Stimulated activated CD4-positive, alpha-beta T cell treated with anti-CD3 and anti-CD28 coated beads, TNF-alpha, amount 100 ng/mL, for 1 hour (primary cell): ENCODE measurements at places on chromosomes 11 and 22.

- no peak for DNase-seq
These were observed 232.7 kb downstream of the TENM4 start for GRCh38 chr11:79208126-79208525.

- no peak for DNase-seq
These were observed 3.6 kb upstream of the RRAS2 start for GRCh38 chr11:14362611-14363010.

DNA sequence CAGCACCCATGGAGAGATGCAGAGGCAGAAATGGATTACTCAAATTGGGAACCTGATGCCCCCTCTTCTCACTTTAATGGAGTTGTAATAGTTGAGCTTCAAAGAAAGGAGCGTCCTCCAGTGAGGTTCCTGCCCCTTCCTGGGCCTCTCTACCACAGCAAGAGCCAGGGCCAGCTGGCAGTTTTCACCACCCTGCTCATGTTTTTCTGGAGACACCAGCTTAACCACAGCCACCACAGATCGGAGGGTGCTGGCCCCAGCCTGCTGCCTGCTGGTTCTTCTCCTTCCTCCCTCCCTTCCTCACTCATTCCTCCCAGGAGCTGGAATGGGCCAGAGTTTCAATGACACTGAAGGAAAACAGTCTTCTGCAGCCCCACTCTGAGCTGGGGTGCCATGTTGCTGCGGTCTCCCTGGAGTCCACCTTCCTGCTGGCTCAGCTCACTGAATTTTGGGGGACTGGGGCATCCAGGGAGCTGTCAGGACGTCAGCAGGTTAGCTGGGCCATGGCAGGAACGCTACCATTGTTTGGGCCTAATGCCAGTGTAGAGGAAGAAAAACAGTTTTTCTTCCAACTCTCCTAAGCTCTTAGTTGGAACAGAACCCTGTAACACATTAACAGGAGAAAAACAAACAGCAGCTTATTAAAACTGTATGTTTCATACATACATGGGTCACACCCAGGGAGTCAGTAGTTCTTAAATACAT lies 57.7 kb downstream of the TRAF6 start:
- DNase-seq: no peak

- no peak for DNase-seq
These were observed 22.2 kb upstream of the TP53I11 start for GRCh38 chr11:44972746-44973435.

GRCh38 chr11:80451105-80451504 lies 1010.3 kb upstream of the TENM4 start:
- no peak for DNase-seq

- no peak for DNase-seq
These were observed 187.0 kb downstream of the DSCAML1 start for GRCh38 chr11:117610045-117610444.

DNA sequence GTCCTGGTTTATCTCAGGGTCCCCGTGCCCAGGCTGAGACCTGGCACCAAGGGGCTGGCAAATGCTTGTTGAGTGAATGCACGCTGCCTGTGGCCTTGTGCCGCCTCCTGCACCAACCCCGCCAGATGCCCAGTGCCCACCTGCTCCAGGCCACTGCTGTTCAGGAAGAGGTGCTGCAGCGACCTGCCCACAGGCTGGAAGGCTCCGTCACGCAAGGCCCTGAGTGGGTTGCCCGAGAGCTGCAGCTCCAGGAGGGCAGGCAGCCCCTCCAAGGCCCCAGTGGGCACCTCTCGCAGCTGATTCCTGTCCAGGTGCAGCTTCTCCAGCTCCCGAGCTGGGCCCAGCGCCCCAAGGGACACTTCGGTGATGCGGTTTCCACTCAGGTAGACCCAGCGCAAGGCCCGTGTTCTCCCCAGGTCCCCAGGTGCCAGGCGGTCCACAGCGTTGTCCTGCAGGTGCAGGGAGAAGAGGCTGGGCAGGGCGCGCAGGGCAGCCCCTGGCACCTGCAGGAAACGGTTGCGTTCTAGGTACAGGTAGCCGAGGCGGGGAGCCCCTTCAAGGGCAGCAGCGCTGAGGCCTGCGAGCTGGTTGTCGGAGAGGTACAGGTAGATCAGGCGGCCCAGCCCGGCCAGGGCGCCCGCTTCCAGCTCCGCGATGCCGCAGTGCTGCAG lies 3.6 kb downstream of the CHADL start:
- no peak for DNase-seq

DNA sequence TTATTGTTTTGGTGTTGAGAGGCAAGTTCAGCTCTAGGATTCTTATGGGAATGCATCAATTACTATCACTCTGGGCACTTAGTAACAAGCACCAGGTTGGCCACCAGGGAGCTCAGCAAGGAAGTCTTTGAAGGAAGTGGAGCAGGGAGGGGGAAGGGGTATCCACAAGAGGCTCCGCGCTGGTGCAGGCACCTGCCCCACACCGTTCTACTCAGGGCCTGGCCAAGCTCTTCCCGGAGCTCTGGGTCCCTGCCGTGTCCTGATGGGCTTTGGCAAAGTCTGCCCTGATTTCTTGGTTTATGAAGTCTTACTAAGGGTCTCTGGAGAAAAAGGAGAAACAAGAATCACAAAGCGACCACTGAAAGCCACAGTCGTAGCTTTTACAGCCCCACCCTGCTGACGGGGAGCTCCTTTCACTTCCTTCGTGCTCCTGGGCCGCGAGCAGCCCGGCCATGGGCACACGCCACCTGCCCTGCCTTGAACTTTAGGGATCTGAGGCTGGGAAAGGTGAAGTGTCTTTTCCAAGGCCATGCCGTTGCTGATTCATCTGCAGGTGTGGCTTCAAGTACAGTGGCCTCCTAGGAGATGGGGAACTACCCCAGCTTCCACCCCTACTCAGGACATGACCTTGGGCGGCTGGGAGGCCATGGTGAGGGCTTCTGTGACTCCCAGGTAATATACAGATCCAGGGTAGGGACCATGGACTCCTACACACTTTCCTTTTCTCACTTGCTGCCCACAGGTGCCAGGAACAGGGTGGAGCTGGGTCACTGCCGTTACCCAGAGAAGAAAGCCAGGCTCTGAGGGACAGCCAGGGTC lies 15.9 kb upstream of the LRRC32 start:
- DNase-seq: no peak

GRCh38 chr22:34608106-34608505 lies 457.9 kb upstream of the ISX start:
- DNase-seq: no peak

GRCh38 chr22:25404928-25405816 lies 159.3 kb upstream of the GRK3 start:
- peak; percentile 9 for DNase-seq

- no peak for DNase-seq
These were observed 60.9 kb downstream of the SCGB1A1 start for GRCh38 chr11:62479631-62480201.
